LNCaP clone FGC (cell line): ENCODE measurements at places on chromosomes 13 and 19.
A peak's percentile ranks its signal among the peaks of the same experiment; 100 is the strongest.

GRCh38 chr13:94974015-94974951, 261.9 kb upstream of the SOX21 start:
- no peak for DNase-seq

GRCh38 chr19:12838182-12838885, at the start of gene MAST1:
Gene MAST1 (plus strand): TSS chr19:12838515. CDS start chr19:12838573, 58 bp downstream.
- no peak for DNase-seq

DNA sequence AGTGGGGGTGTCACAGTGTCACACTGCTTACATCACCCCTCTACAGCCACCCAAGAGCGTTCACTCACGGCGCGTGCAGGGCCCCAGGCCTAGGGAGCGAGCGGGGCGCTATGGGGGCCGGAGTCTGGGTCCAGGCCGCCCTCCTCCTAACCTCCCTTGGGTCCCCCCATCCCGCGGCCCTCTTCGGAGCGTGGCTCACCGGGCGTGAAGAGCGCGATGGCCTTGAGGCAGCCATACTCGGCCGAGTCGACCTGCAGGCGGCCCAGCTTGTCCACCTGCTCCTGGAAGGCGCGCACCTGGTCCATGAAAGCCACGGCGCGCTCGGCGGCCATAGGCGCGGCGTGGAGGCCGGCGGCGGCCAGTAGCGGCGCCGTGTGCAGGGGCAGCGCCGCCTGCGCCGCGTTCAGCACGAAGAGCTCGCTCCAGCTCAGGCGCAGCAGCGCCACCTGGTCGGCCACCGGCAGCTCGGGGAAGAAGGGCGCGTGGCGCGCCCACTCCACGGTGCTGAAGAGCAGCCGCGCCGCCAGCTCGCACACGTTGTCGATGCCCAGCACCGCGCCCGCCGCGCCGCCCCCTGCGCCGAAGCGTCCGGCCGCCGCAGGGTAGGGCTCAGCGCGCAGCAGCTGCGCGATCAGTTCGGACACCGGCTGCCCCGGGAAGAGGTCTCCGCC, 9.4 kb downstream of the OCEL1 start:
- no peak for DNase-seq

DNA sequence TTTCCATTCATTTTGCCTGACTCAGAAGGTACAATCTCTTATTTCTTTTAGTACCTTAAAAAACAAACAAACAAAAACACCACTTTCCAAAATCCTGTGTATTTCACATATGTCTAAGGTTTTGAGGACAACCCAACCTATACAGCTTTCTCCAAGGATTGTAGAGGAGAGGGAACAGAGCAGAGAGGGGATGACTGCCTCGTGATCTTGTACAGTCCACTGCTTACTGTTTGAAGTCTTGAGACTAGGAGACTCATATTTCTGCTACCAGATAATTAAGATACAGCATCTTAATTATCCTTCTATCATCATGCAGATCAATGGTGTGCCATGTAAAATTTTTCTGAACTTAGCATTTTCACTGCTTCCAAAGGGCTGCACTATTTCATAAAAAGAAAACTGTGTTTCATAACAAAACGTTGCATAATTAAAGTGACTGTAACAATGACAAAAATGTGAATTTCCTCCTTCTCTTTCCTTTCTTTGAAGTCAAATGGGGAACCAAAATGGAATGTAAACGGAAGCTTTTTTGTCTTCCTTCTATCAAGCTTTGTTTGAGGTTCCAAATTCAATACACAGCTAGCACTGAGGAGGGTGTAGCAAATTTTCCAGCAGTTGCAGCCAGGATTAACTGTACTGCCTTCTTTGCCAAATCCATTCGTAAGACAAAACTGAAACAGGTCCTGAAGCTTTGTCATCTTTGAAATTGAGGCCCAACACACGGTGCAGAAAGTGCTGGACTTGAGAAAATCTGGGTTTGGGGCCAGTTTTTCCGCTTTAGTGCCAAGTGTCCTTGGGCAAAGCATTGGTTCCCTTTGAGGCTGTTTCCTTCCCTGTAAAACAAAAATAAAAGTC, 34.9 kb upstream of the RCBTB2 start:
- DNase-seq: no peak

DNA sequence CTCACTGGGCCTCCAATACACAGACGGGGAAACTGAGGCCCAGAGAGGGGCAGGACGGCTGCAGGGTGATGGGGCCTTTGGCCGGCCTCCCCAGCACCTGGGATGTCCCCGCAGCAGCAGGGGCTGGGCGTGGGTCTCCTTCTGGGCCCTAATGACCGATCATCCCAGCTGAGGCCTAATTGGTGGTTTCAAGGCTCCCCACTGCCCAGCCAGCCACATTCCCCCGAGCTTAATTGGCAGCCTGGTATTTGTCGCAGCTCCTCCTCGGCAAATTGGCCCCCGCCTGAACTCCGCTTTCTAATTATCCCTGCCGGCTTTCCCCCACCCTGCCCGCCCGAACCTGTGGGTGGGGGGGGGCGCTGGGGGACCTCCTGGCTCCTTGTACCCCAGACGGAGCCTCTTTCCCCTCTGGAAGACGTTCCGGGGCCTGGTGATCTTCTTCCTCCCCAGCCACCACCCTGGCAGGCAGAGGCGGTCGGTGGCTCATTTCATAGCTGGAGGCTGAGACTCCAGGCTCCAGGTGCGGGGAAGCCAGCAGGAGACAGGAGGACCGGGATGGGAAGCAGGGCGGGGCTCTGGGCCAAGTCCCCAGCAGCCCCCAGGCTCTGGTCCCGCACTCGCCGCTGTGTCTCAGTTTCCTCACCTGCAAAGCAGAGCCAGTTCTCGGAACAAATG, 27.2 kb upstream of the WDR18 start:
- no peak for DNase-seq

DNA sequence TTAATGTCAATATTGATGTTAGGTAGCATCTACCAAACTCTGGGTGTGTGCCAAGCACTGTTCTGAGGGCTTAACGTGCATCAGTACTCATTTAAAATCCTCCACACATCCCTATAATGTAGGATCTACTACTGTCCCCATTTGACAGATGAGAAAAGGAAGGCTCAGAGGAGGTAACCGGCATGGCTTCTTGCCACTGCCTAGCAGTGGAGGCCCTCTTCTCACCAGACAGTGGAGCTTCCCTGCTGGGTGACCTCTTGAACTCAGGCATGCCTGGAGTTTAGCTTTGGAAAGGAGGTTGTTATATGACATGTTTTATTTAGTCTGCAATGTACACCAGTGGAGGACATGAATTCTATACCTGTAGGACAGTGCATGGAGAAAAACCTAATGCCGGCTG, 2.1 kb downstream of the SPATA13 start:
- DNase-seq: no peak

- no peak for DNase-seq
Measured at GRCh38 chr19:3309724-3310123, 56.7 kb upstream of the NFIC start.

DNA sequence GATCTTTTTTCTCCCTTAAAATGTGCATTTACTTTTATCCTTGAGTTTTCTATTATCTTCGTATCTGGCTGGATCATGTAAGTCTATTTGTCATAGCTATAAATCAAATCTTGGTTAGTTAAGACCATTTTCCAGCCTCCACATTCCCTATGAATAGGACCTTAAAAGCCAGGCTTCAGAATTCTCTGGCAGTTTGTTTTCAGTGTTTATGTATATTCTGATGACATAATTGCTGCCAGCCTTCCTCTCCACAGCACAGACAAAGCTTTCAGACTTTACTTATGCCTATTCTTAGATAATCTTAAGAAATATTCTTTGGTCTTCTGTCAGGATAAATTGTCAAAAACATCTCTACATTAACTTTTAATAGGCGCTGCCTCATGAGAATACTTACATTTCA, 870.8 kb upstream of the SPRY2 start:
- no peak for DNase-seq

GRCh38 chr13:50531917-50532899, 311.3 kb downstream of the DLEU7 start:
- DNase-seq: no peak

DNA sequence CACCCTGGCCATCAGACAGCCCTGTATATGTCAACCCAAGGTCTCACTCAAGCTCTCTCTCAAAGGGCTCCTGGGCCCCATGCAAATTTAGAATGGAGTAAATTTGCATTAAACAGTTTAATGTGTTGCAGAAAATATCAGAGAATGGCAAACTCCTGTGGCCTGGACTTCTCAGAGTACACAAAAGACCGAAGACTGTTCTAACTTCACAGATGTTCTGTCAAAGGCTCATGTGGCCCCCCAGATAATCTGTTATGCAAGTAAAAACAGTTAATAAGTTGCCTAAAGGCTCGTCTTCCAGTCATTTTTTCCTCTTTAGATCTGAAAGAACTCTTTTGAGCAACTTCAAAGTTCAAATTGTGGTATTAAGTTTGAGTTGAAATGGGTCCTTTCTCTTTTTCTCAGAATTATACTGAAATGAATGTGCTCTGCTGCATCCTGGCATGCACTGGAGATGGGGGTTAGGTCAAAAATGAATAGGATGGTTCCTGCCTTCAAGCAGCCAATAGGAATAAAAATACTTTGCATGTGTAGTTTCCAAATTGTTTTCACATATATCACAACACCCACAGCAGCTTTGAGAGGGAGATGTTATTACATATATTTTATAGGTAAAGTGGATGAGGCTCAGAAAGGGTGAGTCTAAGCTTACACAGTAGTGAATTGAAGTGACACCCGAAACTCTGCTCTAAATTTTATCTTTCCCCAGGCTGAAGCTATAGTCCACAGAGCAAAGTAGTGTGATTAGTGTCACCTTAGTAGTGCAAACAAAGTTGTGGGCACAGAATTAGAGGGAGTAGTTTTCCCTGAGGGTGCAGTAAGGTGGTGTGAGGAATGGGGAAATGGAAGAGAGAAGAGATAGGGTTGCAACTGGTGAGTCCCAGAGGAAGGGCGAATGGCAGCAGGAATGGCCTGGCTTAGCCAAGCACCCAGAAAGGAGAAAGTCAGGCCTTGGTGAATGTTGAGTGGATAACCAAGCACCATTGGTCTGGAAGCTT, 205.0 kb upstream of the RFC3 start:
- no peak for DNase-seq

GRCh38 chr19:2059422-2060201, 8.6 kb upstream of the MKNK2 start:
- DNase-seq: peak; percentile 95

GRCh38 chr19:3670796-3671679, 29.2 kb downstream of the PIP5K1C start:
- DNase-seq: no peak

GRCh38 chr13:39952249-39953233, 297.1 kb downstream of the COG6 start:
- DNase-seq: no peak

- DNase-seq: no peak
Measured at GRCh38 chr13:113770937-113771336, 11.9 kb downstream of the TMEM255B start.

DNA sequence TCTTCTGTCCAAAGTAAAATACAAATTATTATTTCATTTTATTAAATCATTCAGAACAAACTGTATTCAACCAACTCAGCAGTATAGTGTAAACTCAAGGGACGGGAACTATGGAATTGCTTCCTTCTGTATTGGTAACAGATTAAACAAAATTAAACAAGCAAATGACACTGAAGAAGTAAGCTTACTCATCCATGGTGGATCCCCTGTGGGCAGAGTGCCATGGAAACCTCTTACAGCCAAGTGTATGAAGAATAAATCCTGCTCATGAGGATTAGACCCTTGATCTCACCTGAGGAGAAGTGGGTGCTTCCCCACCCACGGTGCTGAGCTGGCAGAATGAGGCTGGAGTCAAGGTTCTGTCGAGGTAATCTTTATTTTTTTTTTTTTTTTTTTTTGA, 18.0 kb upstream of the RFXAP start:
- no peak for DNase-seq

DNA sequence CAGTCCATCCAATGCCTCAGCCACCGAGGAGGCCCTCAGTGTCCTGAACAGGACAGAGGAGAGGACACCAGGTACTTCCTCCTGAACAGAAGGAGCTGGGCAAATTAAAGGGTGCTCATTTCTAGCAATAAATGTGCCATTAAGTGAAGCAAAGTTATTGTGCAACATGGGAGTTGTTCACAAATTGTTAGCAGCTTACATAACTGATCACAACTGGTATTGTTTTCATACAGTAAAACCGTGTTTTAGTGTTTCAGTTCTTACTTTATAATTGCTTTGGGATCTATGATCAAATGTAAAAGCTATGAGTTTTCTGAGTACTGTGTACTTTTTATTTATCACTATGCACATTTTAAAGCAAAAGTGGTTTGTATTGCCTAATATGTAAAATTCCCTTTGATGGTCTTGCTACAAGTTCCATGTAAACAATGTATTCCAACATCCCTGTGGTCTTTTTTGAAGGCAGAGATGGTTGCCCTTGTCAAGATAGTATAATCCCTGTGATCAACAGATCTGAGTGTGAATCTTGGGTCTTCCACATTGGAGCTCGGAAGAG, 263.1 kb downstream of the FGF14 start:
- DNase-seq: no peak

GRCh38 chr19:2517881-2518601, 42.1 kb downstream of the GADD45B start:
- no peak for DNase-seq

DNA sequence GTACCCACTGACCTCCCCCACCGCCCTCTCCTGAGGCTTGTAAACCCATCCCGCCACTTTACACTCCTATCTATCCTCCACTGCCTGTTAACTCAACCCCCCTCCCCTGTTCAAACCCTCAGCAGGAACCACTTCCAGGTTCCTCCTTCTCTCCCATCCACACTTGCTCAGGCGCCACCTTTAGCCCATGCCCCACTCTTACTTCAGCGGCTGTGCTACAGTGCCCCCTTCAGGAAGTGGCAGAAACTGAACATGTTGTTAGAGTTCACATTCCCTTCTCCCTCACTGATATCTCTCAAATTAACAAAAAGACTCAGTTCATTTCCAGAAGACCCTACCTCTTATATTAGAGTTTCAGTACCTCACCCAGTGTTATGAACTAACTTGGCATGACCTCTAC, 49.4 kb downstream of the ZNF91 start:
- no peak for DNase-seq

DNA sequence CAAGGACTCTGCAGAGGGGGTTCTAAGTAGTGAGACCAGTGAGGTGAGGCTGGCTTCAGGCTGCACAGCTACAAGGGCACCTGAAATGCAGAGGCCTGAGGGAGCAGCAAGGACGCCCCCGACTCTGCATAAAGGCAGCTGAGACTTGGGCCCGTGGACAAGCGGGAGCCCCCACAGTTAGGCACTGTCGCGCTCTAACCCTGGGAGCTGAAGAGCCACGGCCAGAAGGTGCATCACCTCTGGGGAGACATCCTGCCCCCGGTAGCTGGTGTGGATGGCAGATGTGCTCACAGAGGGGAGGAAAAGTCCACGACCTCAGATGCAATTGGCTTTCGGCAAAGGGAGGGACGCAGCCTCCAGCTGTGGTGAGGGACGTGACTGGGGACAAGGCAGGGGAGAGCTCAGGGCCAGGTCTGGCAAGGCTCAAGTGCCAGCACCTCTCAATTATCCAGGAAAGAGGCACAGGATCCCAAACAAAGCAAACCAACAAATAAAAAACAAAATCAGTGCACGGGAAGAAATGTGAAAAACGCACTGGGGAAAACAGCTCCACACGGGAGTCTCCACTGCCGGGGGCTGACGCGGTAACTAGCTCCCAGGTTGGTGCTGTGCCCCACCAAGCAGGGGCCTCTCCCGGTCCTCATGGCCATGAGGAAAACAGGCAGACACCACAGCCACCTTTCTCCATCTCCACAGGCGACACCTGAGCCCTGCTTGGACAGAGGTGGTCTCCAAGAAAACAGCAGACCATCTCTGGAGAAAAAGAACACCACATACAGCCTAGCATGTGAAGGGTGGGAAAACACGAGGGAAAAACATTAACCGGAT, 23.0 kb upstream of the PLPP2 start:
- no peak for DNase-seq
